ENCODE measurements at places on chromosomes 11 and 22. TPM values are rescaled to one million over a fixed set of nuclear protein-coding genes. Genes with fewer than 3 reads are reported as not detected.
A peak's percentile ranks its signal among the peaks of the same experiment; 100 is the strongest.

- no peak overlapping the region for H3K27ac ChIP-seq
- no peaks in the 10 kb centered on the region for H3K36me3 ChIP-seq
- DNase-seq = no peak
- no peak overlapping the region for H3K4me3 ChIP-seq
Measured at GRCh38 chr22:34111210-34111824, 191.0 kb upstream of the LARGE1 start.

DNA sequence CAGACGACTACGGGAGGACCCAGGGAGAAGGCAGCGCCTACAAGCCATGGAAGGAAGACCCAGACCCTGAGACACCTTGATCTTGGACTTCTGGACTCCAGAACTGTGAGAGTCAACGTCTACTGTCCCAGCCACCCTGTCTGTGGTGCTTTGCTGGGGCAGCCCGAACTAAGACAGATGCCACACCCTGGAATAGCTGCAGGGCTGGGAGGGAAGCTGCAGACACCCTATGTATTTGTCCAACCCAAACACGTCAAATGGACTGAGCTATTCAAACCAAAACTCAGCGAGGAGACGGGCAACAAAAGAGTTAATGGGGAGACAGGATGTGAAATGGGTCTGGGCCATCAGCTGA, 169.3 kb downstream of the CTTN start:
- DNase-seq = peak; percentile 8
- peaks cover 8% of the 10 kb centered on the region for H3K27me3 ChIP-seq
- no peak overlapping the region for H3K4me3 ChIP-seq
- H3K27ac ChIP-seq = no peak overlapping the region

- H3K36me3 ChIP-seq = no peaks in the 10 kb centered on the region
- H3K4me3 ChIP-seq = no peak overlapping the region
- H3K27ac ChIP-seq = no peak overlapping the region
- no peaks in the 10 kb centered on the region for H3K27me3 ChIP-seq
Measured at GRCh38 chr11:112162761-112163546, 940 bp downstream of the IL18 start.

GRCh38 chr11:2599561-2600189, 100.1 kb downstream of the KCNQ1OT1 start:
- no peaks in the 10 kb centered on the region for H3K27me3 ChIP-seq
- H3K4me1 ChIP-seq = no peaks in the 10 kb centered on the region
- H3K27ac ChIP-seq = no peak overlapping the region
- no peak overlapping the region for H3K4me3 ChIP-seq
- no peak for DNase-seq
- no peaks in the 10 kb centered on the region for H3K36me3 ChIP-seq

RIMBP3C gene
- 0.33 TPM for polyA plus RNA-seq

NDUFV1 gene
- polyA plus RNA-seq = 140 TPM

GLB1L3 gene
- polyA plus RNA-seq = 2.0 TPM

OR5A1 gene
- not detected for polyA plus RNA-seq
